ENCODE measurements at places on chromosomes 16 and 17. TPM values are rescaled to one million over a fixed set of nuclear protein-coding genes. Genes with fewer than 3 reads are reported as not detected.

The CACNG5 gene
- not detected for polyA plus RNA-seq

GRCh38 chr17:29292071-29292991, 1.6 kb downstream of the NUFIP2 start:
- no peak for DNase-seq

The SMTNL2 gene
- polyA plus RNA-seq: not detected

DNA sequence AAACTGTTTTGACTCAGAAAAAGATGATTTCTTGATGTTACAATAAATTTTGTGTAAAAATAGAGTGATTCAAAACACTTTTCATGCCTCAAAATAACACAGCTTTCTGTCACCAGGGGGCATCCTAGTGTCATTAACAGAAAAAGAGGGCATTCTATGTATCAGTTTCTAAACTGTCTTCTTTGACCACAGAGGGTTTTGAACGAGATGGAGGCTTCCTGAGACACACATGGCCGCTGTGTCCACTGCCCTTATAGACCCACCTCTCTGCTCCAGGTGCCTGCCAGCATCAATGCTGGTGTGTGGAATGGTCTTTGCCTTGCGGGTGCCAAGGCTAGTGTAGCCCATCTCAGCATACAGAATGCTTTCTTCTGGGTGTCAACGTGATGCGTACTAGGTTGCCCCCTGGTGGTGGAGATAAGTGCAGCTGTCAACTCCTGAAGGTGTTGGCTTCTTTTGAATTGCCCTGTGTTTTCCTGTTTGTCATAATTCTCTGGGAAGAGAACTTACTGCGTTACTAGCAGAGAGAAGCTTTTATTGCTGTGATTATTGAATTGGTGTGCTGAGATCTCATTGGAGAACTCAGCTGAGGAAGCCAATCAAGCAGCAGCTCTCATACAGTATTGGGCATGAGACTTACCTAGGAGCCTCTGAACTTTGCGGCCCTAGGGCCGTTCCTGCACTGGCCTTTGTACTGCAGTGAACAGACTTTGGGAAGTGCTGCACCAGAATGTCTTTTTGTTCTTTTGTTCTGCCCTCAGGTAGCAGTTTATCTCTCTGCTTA, 38.6 kb downstream of the USP10 start:
- DNase-seq: no peak

GRCh38 chr17:38705523-38705802, 390 bp downstream of the MLLT6 start:
- DNase-seq: no peak

The ZNF500 gene
- polyA plus RNA-seq: 3.3 TPM
